Activated CD8-positive, alpha-beta memory T cell treated with anti-CD3 and anti-CD28 coated beads, Interleukin-2, amount 50 U/mL, for 4 hours (primary cell): ENCODE measurements at places on chromosomes 4 and X.

DNA sequence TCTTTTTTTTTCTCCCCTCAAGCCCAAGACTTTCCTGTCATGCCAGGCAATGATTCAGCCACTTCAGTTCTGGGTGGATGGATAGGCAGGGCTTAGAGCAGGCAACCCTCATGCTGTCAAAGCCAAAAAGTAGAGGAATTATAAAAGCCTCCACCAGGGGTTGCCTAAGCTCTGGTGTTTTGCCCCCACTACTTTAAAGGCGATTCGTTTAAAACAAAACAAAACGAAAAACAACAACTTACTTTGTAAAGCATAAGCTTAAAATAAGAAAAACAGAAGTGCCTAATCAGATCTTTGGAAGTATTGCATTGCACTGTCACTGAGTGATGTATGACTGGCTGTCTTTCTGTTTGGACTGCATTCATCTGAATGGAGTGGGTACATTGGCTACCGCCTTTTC, 5.3 kb upstream of the IDS start:
- no peak for DNase-seq

- DNase-seq: no peak
Observed at GRCh38 chr4:115489279-115489678, 375.9 kb upstream of the NDST4 start.

DNA sequence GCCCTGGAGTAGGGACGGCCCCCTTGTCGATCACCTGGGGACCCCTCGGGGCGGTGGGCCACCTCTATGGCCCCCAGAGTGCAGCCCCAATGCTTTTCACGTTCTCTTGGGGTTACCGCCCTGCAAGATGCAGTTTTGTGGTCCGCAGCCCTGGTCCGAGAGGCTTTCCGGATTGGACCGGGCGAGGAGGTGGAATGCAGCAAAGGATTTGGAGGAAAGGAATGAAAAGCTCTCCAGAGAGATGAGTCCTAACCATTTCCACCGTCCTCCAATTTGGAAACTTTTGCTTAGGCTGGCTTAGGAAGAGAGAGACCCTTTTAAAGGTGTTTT, 601 bp downstream of the SLC25A43 start:
- no peak for DNase-seq

DNA sequence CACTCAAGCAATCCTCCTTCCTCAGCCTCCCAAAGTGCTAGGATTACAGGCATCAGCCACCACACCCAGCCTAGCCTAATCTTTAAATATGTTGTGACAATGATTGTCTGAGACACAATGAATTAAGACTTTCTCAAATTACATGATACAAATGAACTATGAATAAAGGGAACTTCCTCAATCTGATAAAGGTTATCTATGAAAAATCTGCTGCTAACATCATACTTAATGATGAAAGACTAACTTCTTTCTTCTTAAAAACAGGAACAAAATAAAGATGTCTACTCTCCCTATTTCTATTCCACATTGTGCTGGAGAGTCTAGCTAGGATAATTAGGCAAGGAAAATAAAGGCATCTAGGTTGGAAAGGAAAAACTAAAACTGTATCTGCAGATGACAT, 60.0 kb downstream of the PDHA1 start:
- DNase-seq: no peak

GRCh38 chr4:41216294-41217019, 2.1 kb upstream of the APBB2 start:
- no peak for DNase-seq

DNA sequence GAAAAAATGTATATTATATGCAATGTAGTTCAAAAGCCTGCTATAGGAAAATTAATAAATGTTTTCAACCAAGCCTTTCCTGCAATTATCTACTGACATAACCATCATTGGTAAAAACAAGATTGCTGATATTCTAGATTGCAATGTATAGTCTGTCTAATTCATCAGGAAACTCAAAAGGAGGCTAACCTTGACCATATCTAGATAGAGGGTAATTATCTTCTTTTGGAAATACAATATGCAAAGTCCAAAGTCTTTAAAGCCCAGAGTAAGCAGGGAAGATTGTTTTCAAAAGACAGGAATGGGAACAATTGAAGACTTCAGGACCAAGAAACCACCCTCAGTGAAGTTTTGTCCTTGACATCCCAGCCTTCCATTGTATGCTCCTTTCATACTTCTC, 123.1 kb upstream of the GLRA2 start:
- no peak for DNase-seq

- no peak for DNase-seq
Observed at GRCh38 chrX:40855411-40855810, 120.1 kb upstream of the MED14 start.

GRCh38 chr4:185101354-185101890, 41.6 kb upstream of the SLC25A4 start:
- DNase-seq: no peak

GRCh38 chr4:159358226-159358625, 255.3 kb downstream of the RAPGEF2 start:
- no peak for DNase-seq

DNA sequence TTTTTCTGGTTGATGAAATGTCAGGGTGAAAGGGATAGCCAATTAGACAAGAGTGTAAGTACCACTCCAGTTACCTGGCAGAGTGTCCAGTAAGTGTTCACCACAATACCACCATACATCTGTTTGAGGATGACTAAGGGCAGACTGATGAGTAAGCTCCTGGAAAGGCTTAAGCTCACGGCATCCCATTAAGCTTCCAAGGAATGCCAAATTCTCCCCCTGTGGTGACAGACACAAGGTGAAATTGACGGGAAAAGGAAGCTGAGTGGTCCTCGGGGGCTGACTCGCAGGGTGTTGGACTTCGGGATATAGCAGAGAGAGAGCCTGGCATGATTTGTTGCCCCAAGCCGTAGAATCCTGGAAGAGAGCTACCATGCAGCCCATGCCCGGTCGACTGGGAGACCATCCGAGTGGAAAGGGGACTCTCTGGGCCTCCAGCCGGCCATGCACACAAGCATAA, 7.6 kb upstream of the BST1 start:
- DNase-seq: no peak

- DNase-seq: no peak
Observed at GRCh38 chrX:46812445-46812844, 24.4 kb upstream of the RP2 start.

DNA sequence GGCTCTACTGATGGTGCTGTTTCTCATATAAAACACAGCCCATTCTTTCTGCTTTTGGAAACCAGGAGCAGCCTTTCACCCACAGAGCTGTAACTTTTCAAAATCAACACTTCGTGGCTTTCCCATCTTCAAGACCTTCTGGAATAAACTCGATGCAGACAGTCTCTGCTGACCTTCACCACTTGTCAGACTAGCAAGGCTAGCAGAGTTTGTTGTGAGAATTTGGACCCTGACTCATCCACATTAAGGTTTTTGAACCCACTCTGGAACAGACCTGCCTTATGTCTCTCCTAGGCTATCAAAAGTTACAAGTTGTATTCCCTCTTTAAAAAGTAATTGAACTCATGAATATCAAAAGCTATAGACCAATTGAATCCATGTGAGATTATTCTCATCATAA, 88.6 kb downstream of the MAML3 start:
- no peak for DNase-seq

DNA sequence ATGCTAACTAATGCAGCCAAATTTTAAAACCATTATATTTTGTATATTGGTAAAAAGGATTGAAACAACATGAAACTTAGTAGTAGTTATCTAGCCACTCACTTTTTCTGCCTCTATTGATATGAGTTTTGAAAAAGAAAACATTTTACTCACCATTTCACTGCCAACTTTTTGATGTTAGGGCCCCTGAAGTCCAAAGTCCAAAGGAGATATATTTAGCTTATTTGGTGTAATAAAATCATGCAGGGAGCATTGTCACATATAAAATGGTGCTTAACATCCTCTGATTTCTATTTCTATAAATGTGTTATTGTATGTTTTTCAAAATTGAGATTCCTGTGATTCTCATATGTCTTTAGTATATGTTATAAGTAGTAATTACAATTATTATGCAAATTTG, 24.5 kb upstream of the CXCL3 start:
- DNase-seq: no peak

DNA sequence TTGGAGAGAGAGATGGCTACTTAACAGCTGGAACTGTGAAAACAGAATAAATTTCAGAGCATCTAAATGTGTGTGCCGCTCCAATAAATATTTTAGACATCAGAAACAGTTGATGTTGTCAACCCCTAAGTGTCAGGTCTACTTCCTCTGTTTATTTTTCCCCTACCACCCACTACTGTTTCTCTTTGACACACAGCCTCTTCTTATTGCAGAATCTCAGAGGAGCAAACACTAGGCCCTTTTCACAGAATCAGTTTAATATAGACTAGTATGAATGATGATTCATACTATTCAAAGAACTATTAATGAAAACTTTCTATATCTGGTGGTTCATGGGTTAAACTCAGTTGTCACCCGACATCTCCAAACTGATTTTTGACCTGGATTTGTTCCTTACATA, 33.9 kb downstream of the NAA11 start:
- DNase-seq: no peak

GRCh38 chr4:108097990-108098553, 70.7 kb downstream of the LEF1 start:
- no peak for DNase-seq

DNA sequence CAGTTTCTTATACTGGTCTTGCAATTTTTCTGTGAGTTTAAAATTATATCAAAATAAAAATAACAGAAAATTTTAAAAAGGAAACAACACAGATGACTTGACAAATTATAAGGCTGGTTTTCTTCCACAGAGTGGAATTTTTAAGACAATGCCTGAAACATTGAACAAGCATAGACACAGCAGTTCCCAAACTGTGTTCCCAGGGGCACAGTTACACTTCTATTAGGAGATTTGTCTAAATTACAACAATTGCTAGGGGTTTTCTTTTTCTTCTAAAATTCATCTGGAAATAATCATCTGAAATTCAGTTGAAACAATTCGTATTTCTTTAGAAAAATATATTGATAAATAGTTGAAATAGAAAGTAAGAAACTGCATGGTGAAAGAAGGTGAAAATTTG, 26.2 kb downstream of the PDE5A start:
- no peak for DNase-seq

DNA sequence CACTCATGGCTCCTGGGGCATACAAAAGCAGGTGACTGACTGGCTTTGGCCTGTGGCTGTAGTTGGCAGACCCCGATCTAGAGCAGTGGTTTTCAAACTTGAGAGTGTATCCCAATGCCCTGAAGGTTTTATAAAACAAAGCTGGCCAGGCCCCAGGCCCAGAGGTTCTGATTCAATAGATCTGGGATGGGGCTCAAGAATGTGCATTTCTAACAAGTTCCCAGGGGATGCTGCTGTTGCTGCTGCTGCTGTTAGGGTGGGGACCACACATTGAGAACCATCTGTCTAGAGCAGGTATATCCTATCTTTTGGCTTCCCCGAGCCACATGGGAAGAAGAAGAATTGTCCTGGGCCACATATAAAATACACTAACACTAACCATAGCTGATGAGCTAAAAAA, 7.3 kb downstream of the AIFM1 start:
- no peak for DNase-seq

GRCh38 chr4:41360921-41361793, 104.4 kb downstream of the UCHL1 start:
- DNase-seq: no peak

GRCh38 chr4:79273915-79274314, 51.9 kb downstream of the NAA11 start:
- DNase-seq: no peak

DNA sequence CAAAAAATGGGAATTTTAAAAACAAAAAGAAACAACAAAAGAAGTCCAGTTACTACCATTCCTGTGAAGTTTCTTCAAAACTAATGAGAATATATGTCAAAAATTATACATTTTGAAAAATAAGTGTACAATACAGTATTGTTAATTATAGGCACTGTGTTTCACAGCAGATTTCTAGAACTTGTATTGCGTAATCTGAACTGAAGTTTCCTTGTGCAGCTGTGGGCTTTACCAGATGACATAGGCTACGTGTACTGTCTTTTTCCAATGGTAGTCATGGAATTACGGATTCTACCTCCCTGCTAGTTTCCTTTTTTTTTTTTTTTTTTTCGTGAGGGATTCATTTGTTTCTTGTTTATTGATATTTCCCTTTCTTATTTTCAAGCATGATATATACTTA, 113.8 kb upstream of the GABRA2 start:
- no peak for DNase-seq

GRCh38 chrX:114006664-114007063, 577.2 kb upstream of the HTR2C start:
- DNase-seq: no peak

GRCh38 chr4:131764730-131765129, 1384.4 kb upstream of the PCDH10 start:
- DNase-seq: no peak

GRCh38 chr4:3108211-3108610, 33.7 kb downstream of the HTT start:
- DNase-seq: no peak

- no peak for DNase-seq
Observed at GRCh38 chrX:41722214-41722613, 1.8 kb upstream of the GPR82 start.

GRCh38 chr4:183984566-183984965, 79.5 kb downstream of the STOX2 start:
- no peak for DNase-seq

- DNase-seq: no peak
Observed at GRCh38 chr4:125489952-125490690, 175.4 kb downstream of the FAT4 start.

DNA sequence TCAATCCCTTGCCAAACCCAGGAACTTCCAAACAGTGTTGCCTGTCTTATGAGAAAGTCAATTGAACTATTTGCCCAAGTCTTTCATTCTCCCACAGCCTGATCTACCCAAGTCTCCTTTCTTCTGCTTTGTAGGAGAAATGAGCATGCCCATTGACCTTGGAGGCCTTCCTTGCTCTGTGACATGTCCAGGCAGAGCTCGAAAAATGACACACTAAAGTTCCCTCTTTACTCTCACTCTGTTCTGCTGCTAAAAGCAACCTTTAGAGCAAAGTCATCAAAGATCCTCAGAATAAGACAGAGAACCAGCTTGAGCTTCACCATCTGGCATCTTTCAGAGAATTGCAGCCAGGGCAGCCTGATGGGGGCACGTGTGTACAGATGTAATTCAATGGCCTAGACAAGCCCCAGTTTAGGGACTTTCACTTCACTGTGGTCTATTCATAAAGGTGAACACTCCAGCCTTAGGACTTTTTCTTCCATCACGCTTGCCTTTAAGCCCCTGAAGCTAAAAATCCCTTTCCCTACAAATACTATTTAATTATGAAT, 136.4 kb downstream of the AMELX start:
- no peak for DNase-seq

DNA sequence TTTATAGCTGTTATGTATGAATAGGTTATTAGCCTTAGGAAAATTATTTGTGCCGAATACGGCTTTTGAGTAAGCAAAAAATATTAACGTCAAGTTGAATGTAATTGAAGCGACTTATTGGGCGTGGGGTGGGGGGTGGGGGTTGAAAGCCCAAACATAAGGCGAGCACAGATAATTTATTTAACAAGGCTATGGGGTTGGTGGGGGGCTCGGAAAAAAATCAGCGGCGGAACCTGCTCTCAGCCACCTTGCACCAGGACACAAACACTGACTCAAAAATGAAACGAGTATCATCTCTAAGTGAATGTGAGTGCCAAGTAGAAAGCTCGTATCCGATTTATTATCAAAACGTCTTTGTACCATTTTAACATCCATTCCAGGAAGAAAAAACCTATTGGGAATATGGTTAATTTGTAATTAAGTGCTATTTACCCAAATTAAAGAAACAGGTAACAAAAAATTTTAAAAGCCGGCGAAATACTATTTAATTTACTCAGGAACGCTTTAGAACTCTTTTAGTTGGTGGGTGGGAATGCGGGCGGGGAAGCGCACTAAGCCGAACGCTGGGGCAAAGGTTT, 902 bp upstream of the LARP1B start:
- no peak for DNase-seq
